ENCODE measurements at places on chromosomes 3 and 15.

GRCh38 chr15:40114218-40114617 is 5.5 kb upstream of the BMF start:
- DNase-seq = no peak

GRCh38 chr3:181698263-181698954 is 13.3 kb upstream of the SOX2 start:
- DNase-seq = no peak

GRCh38 chr3:142982038-142982773 is 18.7 kb upstream of the PAQR9 start:
- no peak for DNase-seq

GRCh38 chr3:60142009-60142408 is 1092.2 kb upstream of the CFAP20DC start:
- DNase-seq = no peak

- DNase-seq = no peak
These were observed 90.7 kb upstream of the MEF2A start for GRCh38 chr15:99474909-99475753.

GRCh38 chr3:197882586-197882985 is 67.4 kb upstream of the RPL35A start:
- no peak for DNase-seq

GRCh38 chr15:35136321-35137189 is 51.5 kb upstream of the NANOGP8 start:
- no peak for DNase-seq

GRCh38 chr3:181618260-181618659 is 93.5 kb upstream of the SOX2 start:
- no peak for DNase-seq

All from stimulated activated CD4-positive, alpha-beta T cell treated with anti-CD3 and anti-CD28 coated beads, TNF-alpha, amount 100 ng/mL, for 24 hours (primary cell).